ENCODE measurements at places on chromosomes 1 and 21.

DNA sequence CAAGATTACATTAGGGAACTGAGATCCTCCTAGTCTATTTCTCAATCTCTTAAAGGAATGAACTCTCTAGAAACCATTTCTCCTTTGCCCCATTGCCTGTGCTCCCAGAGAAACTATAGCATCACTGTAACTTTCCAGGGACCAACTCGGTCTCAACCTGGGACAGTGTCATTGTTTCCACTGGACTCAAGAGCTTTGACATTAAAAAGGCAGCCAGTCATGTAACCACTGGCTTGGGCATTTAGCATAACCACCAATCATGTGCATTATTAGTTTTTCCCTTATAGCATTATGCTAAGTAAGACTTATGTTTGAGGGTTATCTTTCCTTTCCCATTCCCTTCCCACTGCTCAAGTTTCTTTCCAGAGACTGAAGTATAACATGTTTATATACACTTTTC is 18.2 kb downstream of the TEX38 start:
- no peak for DNase-seq

DNA sequence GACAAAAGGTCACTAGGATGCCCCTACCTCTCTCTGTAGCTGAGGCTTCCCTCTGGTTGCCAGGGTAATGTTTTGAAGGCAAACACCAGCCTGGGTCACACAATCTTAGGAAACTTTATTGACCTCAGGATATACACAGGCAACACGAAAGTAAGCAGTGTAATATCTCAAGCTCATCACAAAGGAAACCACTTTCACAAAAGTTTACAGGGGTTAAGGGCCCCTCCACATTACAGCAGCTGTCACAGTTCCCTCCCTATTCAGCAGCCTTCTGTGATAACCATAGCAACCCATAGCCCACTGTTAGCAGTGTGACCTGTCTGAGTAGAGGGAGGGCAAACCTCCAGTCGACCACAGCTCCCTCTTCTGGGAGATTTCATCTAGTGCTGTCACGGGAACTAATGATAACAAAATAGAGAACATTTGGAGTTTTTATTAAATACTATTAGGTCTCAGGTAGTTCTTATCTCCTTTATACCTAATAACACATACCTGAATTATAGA is 149.8 kb downstream of the PTPRC start:
- no peak for DNase-seq

- DNase-seq, result no peak
These were observed 3.1 kb upstream of the MROH9 start for GRCh38 chr1:170932236-170932635.

- no peak for DNase-seq
These were observed 936 bp downstream of the TP73 start for GRCh38 chr1:3653286-3653618.

DNA sequence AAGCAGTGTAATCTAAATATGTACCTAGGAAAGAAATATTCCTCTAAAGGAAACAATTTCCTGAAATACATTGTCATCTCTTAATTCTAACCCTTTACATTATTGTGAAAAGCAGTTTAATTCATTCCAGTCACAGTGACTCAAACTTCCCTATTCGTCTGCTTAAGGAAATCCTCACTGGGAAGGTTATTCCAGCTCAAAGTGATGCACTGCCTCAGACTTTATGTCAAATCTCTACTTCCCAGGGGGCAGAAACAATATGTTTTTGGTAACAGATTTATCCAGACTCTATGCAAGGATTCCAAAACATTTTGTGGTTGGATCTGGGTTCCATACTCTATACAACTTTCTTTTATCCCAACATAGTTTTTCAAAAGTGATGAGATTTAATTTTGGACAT is 145.2 kb downstream of the NTMT2 start:
- DNase-seq, result no peak

DNA sequence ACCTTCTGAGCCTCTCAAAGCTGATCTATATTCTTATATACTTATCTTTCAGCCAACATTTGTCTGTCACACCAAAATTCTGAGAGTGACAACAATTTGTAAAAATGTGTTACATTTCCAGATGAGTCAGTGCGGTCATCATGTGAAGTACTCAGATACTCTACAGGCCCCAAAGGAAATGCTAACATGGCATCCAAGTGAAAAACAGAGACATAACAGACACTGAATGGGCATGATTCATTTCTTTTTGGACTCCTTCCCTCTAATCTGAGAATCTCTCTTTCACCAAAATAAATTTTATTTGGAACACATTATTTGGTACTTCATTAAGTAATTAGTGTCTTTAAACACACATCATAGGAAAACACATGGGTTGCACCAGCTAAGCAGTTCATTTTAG is 96.6 kb downstream of the SLC44A5 start:
- no peak for DNase-seq

DNA sequence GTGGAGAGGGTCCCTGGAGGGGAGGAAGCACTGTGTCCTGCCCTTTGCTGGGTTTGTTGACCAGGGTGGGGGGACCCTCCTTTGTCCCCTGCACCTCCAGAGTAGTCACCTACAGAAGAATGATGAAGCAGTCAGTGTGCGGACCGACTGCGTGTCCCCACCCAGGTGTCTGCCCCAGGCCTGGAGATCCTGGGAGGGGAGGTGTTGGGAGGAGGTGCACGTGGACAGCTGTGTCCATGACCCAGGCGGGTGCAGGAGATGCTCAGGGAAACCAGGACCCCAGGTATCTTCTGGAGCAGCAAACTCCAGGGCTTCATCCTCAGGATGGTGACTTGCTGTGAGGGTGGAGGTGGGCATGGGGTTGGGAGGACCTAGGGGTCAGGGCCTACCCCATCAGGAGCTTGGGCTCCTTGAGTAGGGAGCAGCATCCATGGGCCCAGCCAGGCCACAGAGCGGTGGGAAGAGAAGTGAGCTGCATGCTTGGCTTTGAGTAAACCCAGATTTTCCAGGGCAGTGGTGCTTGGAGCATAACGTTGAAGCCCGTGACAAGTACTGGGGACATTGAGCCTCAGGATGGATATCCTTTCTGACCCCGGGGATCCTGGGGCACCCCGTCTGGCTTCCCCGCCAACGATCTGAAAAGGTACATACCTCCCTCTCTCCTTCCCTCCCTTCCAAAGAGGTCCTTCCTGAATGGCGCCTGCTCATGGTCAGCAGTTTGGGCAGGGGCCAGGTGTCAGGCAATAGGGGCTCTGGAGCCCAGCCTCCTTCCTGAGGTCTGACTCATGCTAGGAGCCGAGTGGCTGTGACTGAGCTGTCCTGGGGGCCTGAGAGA is 13.7 kb downstream of the ACTRT2 start:
- no peak for DNase-seq

GRCh38 chr1:179530352-179530751 is 45.4 kb downstream of the NPHS2 start:
- no peak for DNase-seq

- DNase-seq, result no peak
These were observed 30.1 kb upstream of the KCNK2 start for GRCh38 chr1:215052256-215053015.

DNA sequence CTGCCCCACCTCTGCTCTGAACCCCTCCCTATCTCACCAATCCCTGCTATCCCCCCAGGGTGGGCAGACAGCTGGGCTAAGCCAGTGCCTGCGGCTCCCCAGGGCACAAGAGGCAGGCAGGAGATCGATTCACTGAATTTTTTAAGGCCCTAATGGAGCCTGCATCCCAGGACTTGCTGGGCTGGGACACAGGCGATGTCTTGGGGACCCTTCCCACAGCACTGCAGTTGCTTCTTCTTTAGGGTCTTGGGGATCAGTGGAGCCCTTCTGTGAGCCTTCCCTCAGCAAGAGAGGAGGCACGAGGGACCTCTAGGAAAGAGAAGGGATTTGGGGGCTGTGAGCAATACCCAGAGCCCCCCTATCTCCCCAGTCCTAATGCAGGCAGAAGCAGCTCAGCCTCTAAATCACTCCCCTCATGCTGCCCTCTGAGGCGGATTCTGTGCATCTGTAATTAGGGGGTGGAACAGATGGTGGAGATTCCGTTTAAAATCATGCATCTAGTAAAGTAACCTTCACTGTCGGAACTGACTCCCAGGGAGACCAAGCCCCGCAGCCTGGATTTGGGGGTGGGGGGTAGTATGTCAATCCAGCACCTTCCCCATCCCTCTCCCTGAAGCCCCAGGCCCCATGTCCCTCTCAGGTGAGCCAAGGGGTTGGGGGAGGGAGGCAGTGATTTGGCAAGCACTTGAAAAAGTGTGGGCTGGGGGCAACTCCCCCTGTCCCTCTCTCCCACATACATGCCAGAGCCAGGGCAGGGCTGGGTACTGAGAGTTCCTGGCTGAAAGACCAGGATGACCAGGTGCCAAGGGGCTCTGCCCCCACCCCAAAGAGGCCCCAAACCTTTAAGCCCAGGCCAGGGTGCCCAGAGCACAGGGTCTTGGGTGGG is 10.0 kb downstream of the AHDC1 start:
- no peak for DNase-seq

- DNase-seq, result no peak
These were observed 100.6 kb downstream of the RHOU start for GRCh38 chr1:228835911-228836310.

- DNase-seq, result no peak
These were observed 35.6 kb downstream of the ADARB1 start for GRCh38 chr21:45109831-45110492.

- no peak for DNase-seq
These were observed 42.5 kb downstream of the ACBD3 start for GRCh38 chr1:226144045-226144444.

DNA sequence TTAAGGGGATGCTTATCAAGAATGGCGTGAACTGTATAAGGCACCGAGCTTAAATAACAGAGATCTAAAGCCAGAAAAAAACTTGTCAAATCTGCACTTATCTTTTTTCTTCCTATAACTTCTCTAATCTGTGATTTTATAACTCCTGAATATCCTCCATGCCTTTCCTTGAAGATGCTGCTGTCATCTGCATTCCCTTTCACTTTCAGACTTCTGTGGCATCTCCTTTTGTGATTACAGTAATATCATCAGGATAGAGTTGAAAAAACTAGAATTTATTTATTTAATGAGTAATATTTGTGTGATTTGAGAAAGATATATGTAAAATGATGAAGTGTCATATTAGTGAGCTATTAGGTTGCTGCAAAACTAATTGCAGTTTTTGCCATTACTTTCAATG is 357.8 kb upstream of the PTBP2 start:
- no peak for DNase-seq

DNA sequence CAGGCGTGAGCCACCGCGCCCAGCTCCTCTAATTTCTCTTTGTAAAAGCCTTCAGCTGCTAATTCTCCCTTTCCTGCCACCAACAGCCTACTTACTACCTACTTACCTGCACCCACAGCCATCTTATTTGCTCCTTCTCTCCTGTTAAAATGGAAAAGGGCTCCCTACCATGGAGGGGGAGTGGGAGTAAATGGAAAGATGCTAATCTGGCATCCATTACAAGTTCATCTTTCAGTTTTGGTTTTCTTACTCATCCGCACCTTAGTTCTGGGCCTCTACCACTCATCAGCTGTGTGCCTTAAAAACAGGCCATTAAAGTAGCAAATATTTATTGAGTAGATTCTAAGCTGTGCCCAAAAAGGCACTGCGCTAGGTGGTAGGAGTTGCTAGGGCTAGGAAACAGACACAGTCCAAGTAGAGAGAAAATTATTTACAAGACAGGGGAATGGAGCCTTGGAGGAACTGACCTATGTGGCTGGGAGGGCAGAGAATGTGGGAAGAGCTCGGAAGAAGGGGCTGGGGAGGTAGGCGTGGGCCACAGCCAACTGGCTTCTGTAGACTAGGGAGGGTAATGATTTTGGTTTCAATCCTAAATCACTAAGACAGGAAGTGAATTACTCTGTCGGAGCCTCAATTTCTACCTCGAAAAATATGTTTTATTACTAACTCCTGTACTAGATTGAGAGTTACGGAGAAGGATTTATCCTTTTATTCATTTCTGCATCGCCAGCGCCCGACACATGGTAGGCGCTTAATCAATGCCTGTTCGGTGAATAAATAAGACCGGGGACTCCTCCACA is 685 bp upstream of the DDI2 start:
- DNase-seq, result no peak

GRCh38 chr1:111847466-111847865 is 91.8 kb downstream of the DDX20 start:
- DNase-seq, result no peak

DNA sequence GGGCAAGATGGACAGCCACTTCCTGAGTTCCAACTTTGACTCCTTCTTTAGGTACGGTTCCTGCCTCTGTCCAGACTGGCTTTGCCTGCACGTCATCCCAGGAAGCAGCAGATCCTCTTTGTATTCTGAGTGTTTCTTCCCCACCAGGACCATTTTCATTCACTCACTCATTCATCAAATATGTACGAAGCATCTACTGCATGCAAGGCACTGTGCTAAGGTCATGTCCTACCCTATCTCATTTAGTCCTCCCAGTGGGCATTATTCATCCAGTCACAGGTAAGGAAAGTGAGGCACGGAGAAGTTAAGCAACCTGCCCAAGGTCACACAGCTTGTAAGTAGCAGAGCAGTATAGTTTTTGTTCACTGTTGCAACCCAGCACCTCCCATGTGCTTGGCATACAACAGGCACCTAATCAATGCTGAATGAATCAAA is 13.9 kb downstream of the CRYBG2 start:
- no peak for DNase-seq

GRCh38 chr1:160630523-160631451 is 16.1 kb downstream of the SLAMF1 start:
- DNase-seq, result no peak

DNA sequence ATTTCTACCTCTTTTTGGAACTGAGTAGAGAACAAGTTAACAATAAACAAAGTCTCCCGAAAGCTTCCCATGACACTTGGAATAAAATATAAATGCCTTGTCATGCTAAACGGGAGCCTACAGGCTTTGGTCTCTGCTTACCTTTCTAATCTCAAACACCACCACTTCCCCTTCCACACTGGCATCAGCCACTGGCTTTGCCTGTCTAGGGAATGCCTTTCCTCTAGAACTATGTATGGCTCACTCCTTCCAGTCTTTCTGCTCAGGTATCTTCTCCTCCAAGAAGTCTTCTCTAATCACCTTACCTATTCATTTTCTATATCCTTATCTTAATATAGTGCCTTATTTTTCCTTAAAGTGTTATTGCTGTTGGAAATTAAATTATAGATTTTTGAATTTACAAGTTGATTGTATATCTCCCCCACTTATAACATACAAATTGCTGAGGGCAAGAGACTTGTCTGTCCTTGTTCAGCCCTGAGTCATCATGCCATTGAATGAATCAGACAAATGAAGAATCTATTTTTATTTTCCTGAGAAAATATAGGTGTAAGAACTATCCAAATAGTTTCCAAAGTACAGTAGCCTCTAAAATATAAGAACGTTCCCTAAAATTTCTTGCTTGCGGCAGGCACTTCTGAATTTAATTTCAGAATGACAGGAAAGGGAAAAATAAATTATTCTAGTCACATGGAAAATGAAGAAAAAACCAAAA is 119.2 kb downstream of the TM2D1 start:
- DNase-seq, result no peak

DNA sequence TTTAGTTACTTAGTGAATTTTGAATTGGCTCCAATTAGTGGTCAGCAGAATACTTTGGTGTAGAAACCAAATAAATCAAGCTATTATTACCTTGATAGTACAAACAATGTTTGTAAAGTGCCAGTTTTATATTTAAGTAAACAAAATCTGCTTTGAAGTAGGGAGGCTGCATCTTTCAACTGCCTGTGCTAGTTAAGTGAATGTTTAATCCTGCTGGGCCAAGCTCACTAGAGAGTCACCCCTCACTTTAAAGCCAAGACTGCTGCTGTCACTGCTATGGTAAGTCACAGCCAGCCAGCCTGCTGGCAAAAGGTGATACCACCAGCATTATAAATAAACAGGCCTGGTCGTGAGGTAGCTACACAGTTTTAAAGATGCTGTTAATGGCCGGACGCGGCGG is 10.3 kb upstream of the CFAP126 start:
- DNase-seq, result no peak

- no peak for DNase-seq
These were observed 19.3 kb upstream of the OPRD1 start for GRCh38 chr1:28792644-28793121.

GRCh38 chr1:118866330-118866729 is 121.8 kb downstream of the TBX15 start:
- no peak for DNase-seq
